ENCODE measurements at places on chromosomes 7 and 10.

GRCh38 chr10:124198125-124198501, 104.7 kb upstream of the CHST15 start:
- no peak for DNase-seq

- DNase-seq = no peak
Measured at GRCh38 chr10:34156781-34157425, 658.2 kb downstream of the PARD3 start.

- DNase-seq = peak; percentile 30
Measured at GRCh38 chr7:47266131-47266706, 315.7 kb downstream of the TNS3 start.

GRCh38 chr10:118511711-118512110, 83.7 kb downstream of the PRLHR start:
- no peak for DNase-seq

- DNase-seq = no peak
Measured at GRCh38 chr10:22625516-22626290, 88.7 kb downstream of the PIP4K2A start.

DNA sequence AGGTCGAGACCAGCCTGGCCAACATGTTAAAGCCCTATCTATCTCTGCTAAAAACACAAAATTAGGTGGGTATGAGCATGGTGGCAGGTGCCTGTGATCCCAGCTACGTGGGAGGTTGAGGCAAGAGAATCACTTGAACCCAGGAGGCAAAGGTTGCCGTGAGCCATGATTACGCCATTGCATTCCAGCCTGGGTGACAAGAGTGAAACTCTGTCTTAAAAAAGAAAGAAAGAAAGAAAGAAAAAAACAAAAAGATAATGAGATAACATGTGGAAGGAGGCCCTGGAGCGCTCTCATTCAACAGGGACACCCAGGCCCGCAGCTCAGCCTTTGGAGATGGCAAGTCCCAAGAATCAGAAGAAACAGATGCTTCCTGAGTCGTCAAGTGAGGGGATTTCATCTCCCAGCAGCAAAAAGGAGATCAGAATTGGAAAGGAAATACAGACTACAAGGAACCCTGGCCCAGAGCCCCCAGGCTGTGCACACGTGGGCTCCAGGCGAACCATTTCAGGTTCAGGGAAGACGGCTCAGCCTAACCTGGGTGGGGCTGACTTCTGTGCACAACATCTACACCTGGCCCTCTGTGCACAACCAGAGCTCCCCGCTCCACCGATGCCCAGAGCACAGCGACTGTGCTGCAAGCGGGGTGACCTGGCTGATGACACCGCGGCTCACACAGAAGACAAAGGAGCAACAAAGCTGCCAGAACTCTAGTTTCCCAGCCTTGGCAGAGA, 33.3 kb downstream of the GNA12 start:
- DNase-seq = no peak

DNA sequence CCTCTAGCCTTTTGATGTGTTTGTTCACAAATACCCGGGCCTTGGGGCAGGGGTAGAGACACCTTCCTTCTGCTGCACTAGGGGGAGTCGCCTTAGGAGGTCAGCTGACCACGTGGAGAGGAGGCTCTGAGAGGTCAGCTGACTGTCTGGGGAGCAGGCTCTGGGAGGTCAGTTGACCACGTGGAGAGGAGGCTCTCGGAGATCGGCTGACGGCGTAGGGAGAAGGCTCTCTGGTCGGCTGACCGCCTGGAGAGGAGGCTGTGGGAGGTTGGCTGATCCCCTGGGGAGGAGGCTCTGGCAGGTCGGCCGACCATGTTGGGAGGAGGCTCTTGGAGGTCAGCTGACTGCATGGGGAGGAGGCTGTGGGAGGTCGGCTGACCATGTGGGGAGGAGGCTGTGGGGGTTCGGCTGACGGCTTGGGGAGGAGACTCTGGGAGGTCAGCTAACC, 59.6 kb upstream of the LYZL1 start:
- DNase-seq = no peak

- no peak for DNase-seq
Measured at GRCh38 chr7:82110146-82110840, 333.3 kb downstream of the CACNA2D1 start.

GRCh38 chr10:5573968-5574641, 49.3 kb downstream of the CALML3 start:
- no peak for DNase-seq

GRCh38 chr10:95394161-95394880, 103.5 kb upstream of the PDLIM1 start:
- no peak for DNase-seq

DNA sequence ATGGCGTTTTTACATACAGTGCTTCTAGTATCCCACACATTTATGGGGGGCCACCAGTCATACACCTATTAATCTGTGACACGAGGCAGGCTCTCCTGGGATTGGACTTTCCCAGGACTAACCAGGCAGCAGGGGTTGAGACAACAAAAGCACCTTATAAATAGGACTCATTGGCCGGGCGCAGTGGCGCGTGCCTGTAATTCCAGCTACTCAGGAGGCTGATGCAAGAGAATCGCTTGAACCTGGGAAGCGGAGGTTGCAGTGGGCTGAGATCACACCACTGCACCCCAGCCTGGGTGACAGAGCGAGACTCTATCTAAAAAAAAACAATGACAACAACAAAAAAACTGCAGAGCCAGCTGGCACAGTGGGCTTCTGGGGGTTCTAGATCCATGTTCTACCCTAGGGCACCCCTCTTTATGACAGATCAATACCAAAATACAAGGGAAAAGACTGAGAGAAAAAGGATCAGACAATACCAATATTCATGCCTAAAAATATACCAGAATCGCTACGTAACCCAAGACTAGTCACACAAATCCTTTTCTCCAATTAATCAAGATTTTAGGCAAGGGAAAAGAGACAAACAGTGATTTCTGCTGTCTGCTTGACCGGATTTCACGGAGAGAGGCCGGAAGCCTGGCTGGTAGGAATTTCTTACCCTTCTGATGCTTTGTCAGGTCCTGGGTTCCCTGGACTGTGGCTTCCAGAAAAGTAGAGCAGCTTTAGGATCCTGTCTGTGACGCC, 98.4 kb upstream of the CCNY start:
- no peak for DNase-seq

GRCh38 chr7:27113991-27114769, 11.7 kb upstream of the HOXA2 start:
- no peak for DNase-seq

DNA sequence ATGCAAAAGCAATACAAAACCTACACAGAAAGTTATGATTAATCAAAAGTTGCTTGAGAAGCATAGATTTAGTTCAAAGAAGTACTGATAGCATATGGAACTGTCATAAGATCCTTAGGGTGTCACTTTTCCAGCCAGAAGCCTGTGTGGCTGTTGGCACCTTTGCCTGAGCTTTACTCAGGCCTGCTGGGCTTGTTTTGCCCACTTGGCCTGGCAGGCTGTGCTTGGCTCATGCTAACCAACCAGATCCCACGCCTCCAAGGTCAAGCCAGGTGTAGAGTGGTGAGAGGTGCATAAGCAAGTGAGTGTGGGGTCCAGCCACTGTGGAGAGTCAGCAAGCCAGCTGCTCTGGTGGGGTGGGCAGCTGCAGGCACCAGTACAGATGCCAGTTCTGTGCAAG, 12.0 kb upstream of the LIPA start:
- DNase-seq = no peak

DNA sequence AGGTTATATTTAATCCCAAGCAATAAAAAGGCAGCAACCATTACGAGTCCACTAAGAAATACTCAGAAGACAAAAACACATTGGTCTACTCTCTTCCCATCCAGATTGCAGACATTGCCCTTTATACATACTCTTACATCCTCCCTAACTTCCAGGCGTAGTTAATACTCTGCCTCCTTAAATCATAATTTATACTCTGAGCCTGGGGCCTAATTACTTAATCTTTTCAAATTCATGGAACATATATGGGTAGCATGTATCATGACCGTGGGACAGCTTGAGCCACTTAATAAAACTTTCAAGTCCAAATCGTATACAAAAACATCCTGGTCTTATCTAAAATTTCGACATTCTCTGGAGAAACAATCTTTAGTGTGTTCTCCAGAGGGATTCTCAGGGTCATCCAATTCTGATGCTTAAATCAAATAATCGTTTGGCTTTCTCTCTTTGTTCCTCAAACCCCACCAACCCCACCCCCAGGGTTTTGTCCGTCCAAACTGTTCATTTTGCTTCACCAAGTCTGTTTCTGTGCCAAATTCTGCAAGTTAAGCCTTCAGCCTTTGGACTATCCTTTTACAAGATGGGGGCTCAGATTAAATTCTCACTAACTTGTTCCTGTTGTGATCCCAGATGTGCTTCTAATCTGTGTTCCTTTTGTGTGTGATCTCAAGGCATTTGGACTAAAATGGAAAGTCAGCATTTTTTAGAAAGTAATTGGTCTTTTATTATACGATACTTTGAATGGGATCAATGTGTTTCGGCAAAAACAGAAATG, 86.4 kb downstream of the ADAM12 start:
- no peak for DNase-seq

DNA sequence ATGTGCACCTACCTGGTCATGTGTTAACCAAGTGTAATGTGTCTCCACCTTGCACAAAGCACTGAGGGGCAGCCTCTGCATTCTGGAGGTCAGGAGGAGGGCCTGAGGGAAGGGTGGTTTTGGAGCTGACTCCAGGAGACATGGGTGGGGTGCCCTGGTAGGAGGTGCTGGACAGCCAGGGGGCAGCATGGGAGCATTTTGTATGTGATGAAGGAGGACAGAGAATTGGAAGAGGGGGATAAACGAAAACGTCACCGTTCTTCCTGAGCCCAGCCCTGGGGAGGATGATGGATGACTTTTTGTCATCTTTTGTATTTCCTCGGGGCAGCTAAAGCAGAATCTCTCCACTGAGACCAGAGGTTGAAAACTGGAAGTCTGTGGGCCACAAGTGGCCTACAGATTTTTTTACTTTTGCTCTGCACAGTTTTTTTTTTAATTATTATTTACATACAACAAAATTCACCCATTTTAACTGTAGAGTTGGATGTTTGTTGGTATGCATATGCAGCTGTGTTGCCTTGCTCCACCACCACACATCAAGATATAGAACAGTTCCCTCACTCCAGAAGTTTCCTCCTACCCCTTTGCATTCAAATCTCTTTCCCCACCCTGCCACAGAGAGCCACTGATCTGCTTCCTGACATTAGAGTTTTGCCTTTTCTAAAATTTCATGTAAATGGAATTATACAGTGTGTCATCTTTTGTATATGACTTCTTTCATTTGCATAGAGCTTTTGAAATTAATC, 242.5 kb downstream of the VTI1A start:
- DNase-seq = no peak

GRCh38 chr7:98266840-98267239, 14.6 kb upstream of the BRI3 start:
- DNase-seq = no peak

DNA sequence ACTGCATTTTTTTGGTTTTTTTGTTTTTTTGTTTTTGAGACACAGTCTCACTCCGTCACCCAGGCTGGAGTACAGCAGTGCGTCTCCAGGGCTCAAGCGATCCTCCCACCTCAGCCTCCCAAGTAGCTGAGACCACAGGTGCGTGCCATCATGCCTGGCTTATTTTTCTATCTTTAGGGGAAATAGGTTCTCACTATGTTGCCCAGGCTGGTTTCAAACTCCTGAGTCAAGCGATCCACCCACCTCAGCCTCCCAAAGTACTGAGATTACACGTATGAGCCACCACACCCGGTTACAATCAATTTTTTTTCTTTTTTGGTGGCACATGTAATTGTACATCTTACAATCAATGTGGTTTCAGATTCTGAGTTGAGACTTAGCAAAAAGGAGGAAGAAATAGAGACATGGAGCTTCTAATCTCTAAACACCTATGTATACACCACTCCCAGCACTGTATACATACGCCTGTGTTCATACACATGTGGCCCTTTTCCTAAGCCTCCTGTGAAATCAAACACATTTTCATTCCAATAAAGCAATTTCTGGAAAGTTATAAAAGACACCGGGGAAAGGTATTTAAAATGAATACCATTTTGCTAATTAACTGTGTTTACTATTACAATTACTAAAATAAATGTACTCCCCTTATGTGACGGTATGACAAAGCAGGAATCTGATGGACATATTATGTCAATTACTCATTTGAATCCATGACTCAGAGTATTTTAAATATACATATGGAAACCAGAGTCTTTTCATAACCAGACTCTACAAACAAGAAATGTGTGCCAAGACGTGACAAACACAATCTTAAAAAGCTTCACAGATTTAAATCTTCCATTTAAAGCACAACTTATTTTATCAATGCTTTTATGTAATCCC, 40.9 kb downstream of the SMURF1 start:
- DNase-seq = peak; percentile 44

DNA sequence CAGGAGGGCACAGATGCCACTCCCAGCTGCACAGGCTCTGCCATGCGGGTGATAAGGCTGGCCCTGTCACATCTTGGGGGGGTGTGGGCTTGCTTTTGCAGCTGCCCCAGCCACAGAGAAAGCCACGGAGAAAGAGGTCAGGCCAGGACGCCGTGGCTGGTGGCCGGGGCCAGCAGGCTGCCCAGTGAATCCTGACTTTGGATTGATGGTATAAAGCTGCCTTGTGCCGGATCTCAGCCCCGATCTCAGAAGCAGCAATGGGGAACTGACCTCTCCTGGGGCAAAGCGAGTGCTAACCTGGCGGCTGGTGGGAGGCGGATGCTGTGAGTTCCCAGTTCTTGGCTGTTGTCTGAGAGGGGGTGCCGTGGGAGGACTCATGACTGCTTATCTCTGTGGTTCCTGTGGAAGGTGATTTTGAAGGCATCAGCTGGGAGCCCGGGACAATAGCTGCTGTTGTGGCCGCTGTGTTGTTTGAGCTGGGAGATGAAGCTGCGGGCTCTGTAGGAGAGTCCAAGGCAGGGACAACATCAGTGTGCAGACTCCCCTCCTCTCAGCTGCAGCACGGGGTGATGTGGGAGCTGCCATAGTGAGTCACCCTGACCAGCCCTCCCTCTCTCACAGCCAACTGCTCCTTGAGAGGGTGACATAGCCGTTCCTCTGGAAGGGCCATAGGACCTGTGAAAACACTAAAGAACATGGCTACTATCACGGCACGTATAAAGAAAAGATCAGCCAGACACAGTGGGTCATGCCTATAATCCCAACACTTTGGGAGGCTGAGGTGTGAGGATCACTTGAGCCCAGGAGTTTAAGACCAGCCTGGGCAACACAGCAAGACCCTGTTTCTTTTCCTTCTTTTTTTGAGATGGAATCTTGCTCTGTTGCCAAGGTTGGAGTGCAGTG, 17.0 kb downstream of the IL15RA start:
- no peak for DNase-seq

- no peak for DNase-seq
Measured at GRCh38 chr7:124219681-124220080, 186.8 kb upstream of the TMEM229A start.
